ENCODE measurements at places on chromosomes 12 and 14. TPM values are rescaled to one million over a fixed set of nuclear protein-coding genes. Genes with fewer than 3 reads are reported as not detected.

GRCh38 chr14:69013943-69014782, 35.1 kb upstream of the ACTN1 start:
- no peak for DNase-seq

DNA sequence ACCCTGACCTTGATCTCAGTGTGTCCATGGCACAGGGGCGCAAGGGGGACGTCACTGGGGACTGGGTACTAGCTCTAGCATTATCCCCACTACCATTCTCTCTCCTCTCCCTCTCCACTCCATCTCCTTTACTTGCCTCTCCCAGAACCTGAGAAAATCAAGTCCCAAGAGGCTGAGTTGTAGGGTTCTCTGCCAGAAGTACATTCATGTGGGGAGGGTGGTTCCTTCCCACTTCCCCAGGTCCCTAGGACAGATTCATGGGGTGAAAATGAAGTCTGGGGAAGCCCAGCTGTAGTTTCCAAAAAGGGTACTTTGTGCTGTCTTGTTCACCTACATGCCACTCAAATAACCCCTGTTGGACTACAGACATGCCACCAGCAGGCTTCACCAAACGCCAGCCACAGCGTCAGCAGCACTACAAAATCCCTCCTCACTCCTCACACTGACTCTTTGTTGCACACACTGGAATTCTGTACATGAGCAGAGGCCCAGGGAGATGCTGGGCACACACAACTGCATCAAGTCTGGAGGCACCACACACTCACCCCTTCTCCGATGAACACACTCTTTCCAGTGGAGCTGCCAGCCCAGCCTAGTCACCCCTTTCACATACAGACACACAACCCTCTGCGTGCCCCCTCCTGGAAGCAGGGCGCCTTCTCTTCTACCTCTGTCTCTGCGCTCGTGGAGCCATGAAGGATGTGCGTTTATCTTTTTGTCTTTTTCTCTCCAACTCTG, 6.9 kb downstream of the RARG start:
- no peak for DNase-seq

Gene JPH4
- not detected for total RNA-seq

GRCh38 chr12:70451528-70451927, 85.4 kb downstream of the KCNMB4 start:
- no peak for DNase-seq

GRCh38 chr14:68928770-68929550, 50.1 kb downstream of the ACTN1 start:
- DNase-seq = no peak

Gene YLPM1
- total RNA-seq = 73.9 TPM

Gene TMEM106C
- total RNA-seq = 305 TPM

DNA sequence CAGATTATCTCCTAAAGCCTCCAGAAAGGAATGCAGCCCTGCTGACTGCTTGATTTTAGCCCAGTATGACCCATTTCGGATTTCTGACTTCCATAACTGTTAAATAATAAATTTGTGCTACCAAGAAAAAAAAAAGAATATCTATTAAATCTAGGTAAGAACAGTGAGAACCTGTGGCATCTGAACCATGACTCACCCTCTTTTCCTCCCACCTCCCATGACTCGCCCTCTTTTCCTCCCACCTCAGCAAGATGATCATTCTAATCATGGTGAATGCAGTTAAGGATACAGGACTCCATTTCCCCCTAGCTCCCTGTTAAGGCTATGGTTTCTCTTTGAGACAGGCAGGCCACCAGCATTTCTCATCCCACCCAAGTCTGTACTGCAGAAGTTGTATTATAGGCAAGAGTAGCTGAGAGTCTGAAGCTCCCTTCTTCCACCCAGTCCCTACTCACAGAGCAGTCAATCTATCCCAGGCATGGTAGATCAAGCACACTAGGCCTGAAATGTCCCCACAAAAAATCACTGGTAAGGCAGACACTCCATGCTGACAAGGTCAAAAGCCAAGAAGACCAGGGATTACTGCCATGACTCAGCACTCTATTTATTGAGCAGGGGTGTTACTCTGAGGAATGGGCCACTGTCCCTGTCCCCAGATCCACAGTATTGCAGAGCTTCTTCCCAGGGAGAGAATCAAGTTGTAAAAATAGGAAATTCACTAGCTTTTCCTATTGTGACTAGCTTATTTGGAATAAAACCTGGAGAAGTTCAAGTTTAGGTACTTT, 188.9 kb downstream of the ADAMTS20 start:
- DNase-seq = no peak

DNA sequence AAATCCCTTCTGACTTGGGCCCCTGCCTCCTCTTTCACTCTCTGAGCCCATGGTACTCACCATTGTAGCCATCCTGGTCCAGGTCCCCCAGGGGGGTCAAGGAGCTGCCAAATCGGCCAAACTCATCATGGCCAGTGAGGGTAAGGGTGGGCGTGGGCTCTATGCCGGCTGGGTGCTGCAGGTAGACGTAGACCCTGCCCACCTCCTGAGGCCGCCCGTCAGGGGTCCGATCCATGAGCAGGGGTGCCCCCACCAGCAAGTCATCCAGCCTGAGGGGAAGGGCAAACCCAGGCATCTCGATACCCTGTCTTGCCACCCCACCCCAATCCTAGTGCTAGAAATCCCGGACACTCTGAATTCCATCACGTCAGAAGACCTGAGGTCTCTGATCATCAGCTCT, 14.0 kb downstream of the ITGA5 start:
- DNase-seq = no peak

DNA sequence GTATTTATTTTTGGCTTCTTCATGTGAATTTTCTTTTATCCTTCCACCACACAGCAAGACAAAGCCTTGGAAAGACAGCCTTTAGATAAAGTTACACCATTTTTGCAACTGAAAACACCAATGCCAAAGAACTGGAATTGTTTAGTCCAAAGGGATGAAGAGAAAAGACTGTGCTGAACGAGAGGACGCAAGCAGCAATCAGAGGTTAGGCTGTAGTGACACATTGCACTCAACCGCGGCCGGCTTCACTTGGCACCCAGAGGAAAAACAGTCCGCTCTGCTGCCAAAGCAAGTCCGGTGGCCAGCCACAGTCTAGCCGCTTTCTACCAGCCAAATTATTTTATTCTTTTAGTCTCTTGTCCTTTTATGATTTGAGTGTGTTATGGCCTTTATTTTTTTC, 49.1 kb upstream of the KCNJ8 start:
- DNase-seq = no peak

Gene RPS6KL1
- total RNA-seq = 4.8 TPM

GRCh38 chr12:78385541-78385940, 479.0 kb upstream of the SYT1 start:
- DNase-seq = no peak

GRCh38 chr14:94051779-94052178, 25.6 kb downstream of the OTUB2 start:
- DNase-seq = no peak

- no peak for DNase-seq
These were observed 602.8 kb downstream of the RPS29 start for GRCh38 chr14:48983351-48983888.

- no peak for DNase-seq
These were observed 588.7 kb downstream of the CCER1 start for GRCh38 chr12:90366286-90366685.

DNA sequence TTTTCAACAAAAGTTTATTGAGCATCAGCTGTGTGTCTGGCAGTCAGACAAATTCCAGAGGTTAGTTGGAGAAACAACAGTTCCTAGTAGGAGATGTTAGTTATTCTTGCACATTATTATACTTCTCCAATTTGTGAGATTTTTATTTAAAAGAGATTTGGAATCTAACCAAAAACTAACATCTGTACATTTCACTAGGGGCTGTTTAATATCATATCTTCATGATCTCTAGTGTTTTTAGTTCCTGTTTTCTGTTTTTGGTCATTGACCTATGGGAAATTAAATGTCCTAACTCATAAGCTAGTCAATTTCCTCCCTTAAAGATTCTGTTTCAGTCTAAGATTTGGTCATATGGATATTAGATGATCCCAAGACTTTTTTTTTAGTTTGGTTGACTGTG, 34.1 kb upstream of the KLHDC2 start:
- no peak for DNase-seq

- no peak for DNase-seq
These were observed 1.4 kb upstream of the PHC1 start for GRCh38 chr12:8912914-8913313.

Gene RD3L
- not detected for total RNA-seq

GRCh38 chr14:91302391-91302790, 57.9 kb upstream of the GPR68 start:
- no peak for DNase-seq

- DNase-seq = no peak
These were observed 25.0 kb upstream of the NR1H4 start for GRCh38 chr12:100448656-100449055.

DNA sequence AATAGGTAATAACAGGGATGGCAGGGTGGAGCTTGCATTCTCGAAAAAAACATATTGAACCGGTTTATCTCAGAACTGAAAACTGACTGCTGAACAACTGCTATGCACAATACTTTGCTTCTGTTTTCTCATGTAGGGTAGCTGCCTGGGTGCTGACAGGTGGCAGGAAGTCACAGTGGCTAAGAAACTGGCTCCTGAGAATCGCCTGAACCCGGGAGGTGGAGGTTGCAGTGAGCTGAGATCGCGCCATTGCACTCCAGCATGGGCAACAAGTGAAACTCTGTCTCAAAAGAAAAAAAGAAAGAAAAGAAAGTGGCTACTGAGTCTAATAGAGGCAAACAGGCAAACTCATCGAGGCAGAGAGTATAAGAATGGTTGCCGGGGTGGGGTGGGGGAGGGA, 113.1 kb downstream of the CCDC60 start:
- DNase-seq = no peak

Gene DTX1
- 9.8 TPM for total RNA-seq

Gene CLEC2A
- not detected for total RNA-seq

Gene SLC16A7
- total RNA-seq = 41.8 TPM

GRCh38 chr14:54813081-54813480, 89.5 kb downstream of the GCH1 start:
- DNase-seq = no peak

Gene ACSM4
- not detected for total RNA-seq

DNA sequence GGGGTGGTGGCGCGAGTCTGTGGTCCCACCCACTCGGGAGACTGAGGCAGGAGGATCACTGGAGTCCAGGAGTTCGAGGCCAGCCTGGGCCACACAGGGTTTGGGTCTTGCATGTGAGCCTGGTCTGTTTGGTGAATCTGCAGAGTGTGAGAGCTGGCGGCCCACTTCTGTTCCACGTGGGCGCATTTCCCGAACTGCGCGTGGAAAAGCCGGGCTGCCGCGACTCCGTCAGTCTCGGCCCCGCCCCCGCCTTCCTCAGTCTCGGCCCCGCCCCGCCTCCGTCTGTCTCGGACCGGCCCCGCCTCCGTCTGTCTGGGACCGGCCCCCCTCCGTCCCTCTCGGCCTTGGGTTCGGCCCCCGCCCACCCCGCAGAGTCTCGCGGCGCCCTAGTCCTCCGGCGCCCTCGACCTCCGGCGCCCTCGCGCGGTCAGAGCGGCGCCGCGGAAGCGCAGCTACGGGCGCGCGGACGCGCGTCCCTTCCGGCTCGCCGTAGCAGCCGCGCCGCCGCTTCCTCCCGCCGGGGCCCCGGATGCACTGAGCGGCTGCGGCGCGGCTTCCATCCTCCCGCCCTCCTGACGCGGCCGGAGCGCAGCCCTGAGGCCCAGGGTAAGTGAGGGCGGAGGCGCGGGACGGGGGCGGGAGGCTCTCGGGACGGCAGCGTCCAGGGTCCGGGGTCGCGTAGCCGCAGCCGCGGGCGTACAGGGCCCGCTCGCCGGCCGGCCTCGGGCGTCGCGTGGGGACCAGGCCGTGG, at the start of gene EP400:
Gene EP400 (plus strand): TSS at position 512 of the 751 bp plus-strand sequence. CDS start 10,678 bp downstream, outside the sequence.
- DNase-seq = peak; percentile 92

DNA sequence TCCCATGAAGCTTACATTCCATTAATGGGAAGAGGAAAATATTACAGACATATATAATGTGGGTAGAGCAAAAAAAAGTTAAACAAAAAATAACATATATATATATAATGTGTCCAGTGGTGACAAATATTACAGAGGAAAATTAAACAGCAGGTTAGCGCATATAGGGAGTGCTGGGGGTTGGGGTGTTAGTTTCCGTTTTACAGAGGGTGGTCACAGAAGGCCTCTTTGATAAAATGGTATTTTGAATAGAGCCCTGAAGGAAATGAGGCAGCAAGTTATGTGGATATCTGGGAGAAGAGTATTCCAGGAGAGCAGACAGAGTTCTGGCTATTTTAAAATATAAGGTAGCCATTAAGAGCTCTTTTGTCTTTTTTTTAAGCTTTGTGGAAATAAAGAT, 73.2 kb downstream of the DCAF5 start:
- DNase-seq = no peak

Gene SYNDIG1L
- total RNA-seq = not detected

GRCh38 chr12:105378911-105379310, 48.4 kb downstream of the C12orf75 start:
- DNase-seq = no peak

Gene NGB
- total RNA-seq = not detected

DNA sequence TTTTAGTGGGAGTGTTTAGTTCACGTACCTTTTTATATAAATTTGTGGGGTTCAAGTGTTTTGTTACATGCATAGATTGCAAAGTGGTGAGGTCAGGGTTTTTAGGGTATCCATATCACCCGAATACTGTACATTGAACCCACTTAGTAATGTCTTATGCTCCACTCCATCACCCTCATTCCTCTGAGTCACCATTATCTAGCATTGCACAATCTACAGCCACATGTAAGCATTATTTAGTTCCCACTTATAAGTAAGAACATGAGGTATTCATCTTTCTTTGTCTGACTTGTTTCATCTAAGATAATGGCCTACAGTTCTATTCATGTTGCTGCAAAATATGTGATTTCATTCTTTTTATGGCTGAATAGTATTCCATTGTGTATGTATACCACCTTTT, 583.7 kb upstream of the LRFN5 start:
- no peak for DNase-seq

Gene SSPN
- total RNA-seq = not detected

GRCh38 chr12:42482041-42482747, 107.4 kb downstream of the PRICKLE1 start:
- DNase-seq = no peak

DNA sequence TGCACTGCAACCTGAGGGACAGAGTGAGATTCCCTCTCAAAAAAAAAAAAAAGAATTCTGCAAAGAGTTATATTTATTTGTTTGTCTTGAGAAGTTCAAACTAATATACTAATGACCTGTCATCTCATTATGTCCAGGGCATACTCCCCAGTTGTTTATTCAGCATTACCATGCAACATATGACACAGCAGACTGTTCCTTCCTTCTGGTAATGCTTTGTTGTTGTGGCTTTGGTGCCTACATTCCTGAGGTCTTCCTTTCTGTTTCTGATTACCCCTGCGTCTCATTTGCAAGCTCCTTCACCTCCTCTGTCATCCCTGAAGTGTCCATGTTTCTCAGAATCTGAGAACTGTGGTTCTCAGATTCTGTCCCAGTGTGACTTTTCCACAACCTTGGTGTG, 55.3 kb downstream of the DERA start:
- no peak for DNase-seq

Gene COA8
- total RNA-seq = 14.1 TPM

- DNase-seq = no peak
These were observed 66.7 kb upstream of the RBM19 start for GRCh38 chr12:114032801-114033200.

- DNase-seq = no peak
These were observed 215.4 kb downstream of the PELI2 start for GRCh38 chr14:56333359-56334292.
